ENCODE measurements at places on chromosomes 16 and 17.

DNA sequence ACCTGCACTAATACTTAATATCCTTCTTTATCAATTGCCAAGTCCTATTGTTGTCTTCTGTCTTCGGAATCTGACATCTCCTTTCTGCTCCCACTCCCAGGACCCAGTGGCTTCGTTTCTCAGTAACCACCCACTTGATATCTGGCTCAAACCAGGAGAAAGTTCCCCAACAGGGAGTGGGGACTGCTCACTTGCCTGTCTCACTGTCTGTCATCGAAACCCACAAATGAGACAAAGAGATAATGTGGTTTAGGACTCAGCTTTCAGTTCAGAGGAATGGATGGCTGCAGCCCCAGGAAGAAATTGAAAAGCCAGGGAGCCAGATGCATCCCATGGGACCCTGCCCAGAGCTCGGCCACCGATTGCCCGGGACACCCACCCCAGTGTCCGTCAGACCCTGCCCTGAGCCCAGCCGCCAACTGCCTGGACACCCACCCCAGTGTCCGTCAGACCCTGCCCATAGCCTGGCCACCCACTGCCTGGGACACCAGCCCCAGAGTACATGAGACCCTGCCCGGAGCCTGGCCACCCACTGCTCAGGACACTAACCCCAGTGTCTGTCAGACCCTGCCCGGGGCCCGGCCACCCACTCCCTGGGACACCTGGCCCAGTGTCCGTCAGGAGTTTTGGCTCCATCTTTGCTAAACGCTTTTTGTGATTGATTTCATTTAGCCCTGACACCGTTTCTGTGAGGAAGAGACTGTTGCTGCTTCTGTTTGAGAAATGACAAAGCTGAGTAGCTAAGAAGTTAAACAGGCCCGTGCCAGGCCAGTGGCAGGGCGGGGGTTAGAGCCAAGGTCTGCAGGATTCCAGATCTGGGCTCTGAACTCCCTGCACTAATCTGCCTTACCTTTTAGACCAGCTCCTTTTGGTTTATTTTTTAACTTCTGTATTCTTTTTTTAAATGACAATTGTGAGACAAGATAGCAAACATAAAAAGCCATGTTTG is 251.4 kb downstream of the PHKB start:
- DNase-seq: no peak

- DNase-seq: no peak
These were observed 40.8 kb upstream of the BPTF start for GRCh38 chr17:67784364-67785121.

DNA sequence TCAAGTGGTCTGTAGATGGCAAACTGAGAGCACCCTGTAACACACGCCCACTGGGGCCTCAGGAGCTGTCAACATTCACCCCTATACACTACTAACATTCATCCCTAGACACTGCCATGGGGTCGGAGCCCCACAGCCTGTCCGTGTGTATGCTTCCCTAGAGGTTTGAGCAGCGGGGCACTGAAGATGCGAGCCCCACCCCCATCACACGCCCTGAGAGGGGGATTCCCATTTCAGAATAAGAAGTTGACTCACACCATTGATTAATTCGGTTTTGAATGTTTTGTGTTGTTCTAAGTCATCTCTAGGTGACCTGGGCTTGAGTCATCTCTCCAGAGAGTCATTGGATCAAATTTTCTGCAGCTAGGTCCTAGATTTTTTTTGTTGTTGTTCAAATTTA is 37.3 kb upstream of the MMD start:
- DNase-seq: peak; percentile 11

- DNase-seq: no peak
These were observed 415.0 kb upstream of the MAF start for GRCh38 chr16:80015566-80015965.

GRCh38 chr17:3904501-3904900 is 11.6 kb upstream of the CAMKK1 start:
- DNase-seq: no peak

GRCh38 chr17:67570797-67571196 is 146.9 kb upstream of the NOL11 start:
- no peak for DNase-seq

DNA sequence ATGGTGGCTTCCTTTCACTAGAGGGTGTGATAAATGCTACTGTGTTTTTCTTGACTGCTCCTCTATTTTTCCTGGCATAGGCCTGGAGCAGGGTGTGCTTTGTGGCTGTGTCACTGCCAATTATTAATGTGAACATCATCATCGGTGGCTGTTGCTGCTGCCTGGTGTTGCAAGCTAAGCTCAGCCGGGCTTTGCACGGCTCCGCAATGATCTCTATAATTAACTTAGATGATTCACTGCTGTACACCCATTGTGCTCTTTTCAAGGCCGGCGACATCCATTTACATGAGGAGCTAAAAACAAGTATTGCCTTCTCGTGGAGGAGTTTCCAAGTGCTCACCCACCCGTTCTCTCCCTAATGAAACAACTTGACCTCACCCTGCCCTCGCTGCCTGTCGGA is 160.1 kb upstream of the IRX3 start:
- DNase-seq: no peak

DNA sequence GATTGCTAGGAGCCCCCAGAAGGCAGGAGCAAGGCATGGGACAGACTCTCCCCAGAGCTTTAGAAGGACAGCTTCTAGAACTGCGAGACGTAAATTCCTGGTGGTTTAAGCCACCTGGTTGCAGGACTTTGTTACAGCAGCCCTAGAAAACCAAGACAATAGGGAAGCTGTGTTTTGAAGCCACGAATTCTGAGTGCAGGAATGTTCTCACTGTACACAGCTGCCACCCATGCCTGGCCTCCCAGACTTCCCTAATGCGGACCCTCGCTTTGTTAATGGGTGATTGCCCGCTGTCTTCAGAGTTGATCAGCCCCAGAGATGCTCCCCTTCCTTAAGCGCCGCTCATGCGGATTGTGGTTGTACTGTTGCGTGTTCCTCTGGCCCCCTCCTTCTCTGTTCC is 177.1 kb downstream of the MSI2 start:
- DNase-seq: no peak

DNA sequence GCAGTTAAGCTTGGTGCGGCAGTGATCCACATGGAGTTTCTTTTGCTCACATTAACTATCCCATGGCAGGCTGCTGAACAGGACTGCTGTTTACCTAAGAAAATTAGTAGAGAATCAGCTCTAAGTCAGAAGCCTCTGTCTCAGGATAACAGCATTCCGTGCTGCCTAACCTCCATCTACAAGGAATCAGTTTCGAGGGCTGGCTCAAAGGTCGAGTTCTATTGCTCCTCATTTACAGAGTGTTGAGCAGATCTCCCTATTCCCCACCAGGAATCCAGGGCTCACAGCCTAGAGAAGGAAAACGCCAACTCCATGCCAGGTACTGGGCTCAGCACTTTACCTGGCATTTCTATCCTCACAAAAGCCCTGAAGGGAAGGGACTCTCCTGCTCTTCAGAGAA is 9.9 kb downstream of the GINS2 start:
- DNase-seq: no peak

- DNase-seq: no peak
These were observed 18.7 kb downstream of the CEP295NL start for GRCh38 chr17:78884148-78884825.

GRCh38 chr17:15966183-15966878 is 21.4 kb downstream of the ADORA2B start:
- DNase-seq: no peak

- DNase-seq: no peak
These were observed 8.2 kb upstream of the CIITA start for GRCh38 chr16:10868596-10869469.

DNA sequence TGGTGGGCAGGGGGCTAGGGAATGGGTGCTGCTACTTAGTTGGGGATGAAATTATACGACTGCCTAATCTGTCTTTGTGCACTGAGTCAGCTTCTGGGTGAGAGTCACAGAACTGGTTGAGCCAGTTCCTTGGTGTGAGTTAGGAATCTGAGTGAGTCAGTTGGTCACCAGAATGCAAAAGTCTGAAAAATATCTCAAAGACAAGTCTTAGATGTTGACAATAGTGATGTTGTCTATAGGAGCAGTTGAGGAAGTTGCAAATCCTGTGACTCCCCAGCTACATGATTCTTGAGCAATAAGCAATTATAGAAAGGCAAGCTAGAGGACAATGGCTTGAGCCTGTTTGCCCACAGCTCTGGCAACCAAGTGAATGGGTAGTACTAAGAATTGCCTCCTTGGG is 399.2 kb downstream of the CNTNAP4 start:
- no peak for DNase-seq

GRCh38 chr16:87263418-87264052 is 53.7 kb downstream of the C16orf95 start:
- no peak for DNase-seq

DNA sequence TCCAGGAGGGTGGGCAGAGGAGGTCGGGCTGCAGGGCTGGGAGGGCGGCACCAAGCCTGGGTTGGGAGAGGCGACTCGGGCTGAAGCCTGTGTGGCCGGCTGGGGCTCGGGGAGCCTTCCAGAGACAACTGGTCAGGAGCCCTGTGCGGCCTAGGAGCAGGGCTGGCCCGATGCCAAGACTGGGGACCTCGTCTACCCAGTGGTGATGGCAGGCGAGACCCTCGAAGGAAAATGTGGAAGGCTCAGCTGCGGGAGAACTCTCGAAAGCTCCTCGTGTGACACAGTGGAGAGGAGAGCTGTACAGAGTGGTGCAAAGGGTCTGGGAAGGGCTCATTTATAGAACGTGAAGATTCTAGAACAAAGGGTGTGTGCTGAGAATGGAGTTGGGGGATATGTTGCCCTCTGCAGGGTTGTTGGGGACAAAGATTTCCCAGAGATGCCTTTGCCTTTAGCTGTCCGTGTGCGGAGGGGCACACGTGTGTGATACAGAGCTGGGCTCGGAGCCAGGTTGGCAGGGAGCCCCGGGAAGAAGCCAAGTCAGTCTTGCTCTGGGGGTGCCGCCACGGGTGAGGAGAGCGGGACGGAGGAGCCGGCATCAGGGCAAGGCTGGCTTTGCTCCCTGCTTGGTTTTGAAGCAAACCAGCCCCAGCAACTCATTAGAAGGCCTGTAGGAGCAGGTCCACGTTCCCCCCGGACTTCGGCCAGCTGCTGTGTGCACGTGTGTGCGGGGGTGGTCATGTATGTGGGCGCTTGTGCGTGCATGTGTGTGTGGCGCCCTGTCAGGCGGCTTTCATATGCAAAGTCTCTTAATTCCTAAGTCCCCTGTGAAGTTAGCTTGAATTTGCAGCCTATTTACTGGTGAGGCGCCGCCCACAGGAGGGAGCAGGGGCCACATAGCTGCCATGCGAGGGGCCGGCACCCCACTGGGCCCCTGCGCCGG is 132.4 kb upstream of the CHMP6 start:
- no peak for DNase-seq

GRCh38 chr16:89051521-89052166 is 42.0 kb upstream of the ACSF3 start:
- no peak for DNase-seq

DNA sequence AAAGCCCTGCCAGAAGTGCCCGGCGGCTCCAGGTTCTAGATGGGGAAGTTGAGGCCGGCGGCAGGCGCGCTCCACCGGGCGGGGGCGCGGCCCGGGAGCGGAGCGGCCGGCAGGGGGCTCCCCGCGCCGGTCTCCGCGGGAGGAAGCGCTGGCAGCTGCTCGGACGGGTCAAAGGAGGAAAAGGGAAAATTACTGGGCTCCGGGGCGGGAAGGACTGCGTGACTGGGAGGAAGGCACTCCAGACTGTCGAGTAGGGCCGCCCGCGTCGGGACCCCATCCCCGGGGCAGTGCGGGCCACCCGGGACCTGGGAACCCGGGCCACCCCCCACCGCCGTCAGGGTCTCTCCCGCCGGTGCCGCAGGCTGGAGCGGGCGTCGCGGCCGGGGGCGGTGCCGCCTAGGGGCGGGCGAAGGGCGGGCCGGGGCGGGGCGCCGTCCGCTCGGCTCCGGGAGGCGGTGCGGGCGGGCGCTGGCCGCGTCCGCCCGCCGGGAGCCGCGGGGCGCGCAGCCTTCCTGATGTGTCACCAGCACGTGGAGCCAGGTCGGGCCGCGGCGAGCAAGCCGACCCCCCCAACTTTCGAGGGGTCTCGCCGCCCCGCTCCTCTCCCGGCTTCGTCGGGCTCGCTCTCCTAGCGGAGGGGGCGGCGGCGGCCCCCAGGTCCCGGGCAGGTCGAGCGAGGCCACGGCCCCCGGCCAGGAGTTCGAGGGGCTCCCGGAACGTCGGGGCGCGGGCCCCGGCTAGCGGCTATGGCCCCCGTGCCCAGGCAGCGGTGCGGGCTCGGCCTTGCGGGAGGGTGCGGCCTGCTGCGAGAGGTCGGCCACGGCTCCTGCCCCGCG is 167.5 kb downstream of the RAB11FIP4 start:
- DNase-seq: peak; percentile 8

DNA sequence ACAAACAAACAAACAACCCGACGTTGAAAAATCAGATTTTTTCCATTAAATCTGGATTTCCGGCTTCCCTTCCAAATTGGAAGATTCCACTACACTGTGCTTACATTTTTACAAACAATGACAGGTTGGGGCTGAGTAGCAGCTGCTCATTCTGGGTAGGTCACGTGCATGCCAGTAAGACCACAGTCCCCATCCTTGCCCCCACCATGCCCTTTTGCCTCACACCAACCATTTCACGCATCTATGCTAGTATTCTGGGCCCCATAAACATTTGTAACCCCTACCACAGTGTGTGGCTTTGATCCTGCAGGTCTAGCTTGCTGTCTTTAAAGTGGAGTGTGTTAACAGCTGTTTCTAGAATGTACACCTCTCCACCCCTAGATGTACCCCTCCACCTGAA is 366.1 kb downstream of the XYLT1 start:
- DNase-seq: no peak

- DNase-seq: no peak
These were observed 77.7 kb downstream of the AATF start for GRCh38 chr17:37026531-37026869.

DNA sequence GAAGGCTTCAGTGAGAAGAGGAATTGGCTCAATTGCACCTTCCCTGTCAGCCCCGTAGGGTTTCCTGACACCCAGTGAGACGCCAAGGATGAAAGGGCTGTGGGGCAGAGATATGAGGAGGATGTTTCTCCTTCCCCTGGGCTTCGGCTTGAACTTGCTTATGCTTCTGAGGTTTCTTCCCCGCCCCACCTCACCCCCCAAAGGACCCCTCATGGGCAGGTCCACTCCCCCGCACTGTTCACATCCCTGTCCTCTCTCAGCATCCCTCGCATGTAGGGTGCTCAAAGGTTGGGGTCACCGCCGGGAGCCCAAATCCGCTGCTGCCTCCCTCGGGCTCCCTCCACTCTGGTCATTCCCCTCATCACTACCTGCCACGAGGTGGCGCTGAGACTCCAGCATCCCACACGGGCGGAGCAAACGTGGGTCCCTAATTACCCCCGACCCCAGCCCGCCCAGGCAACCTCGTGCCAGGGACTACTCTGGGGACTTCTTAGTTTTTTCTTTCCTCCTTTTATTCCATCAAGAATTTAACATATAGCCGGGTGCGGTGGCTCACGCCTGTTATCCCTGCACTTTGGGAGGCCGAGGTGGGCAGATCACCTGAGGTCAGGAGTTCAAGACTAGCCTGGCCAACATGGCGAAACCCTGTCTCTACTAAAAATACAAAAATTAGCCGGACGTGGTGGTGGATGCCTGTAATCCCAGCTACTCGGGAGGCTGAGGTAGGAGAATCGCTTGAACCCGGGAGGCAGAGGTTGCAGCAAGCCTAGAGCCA is 3.3 kb upstream of the TRARG1 start:
- peak; percentile 46 for DNase-seq

GRCh38 chr16:25916037-25916436 is 224.3 kb downstream of the HS3ST4 start:
- no peak for DNase-seq

- no peak for DNase-seq
These were observed 2.7 kb upstream of the CASKIN1 start for GRCh38 chr16:2199095-2199494.

Data from activated T-helper 1 cell treated with anti-CD3 and anti-CD28 coated beads, Interleukin-2, amount 50 U/mL, for 16 hours (primary cell).